Bone marrow (tissue), 2 donors: ENCODE measurements at places on chromosomes 2 and 18.

- DNase-seq, result no peak
These were observed 17.6 kb downstream of the SLC39A10 start for GRCh38 chr2:195674491-195675221.

DNA sequence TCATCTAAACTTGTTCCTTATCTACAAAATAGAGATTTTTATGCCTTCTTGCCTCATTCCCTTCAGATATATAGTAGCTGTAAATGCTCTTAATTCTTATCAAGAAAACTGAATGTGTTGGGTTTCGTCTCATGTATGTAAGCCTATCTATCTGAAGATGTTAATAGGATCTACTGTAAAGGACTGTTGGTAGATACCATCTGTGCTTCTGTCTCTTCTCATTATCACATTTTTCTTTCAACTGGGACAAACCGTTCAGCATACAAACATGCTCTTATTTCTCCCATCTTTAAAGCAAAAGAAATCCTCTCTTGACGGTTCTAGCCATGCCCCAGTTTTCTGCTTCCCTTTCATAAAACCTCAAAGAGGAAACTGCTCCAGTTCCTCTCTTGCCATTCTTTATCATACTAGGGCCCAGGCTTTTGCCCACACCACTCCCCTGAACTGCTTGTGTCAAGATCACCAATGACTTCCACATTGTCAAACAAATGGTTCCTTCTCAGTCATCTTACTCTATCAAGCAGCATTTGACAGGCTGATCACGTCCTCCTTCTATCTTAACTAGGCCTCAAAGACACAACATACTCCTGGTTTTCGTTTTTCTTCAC lies 88.7 kb downstream of the ARHGEF33 start:
- no peak for DNase-seq

DNA sequence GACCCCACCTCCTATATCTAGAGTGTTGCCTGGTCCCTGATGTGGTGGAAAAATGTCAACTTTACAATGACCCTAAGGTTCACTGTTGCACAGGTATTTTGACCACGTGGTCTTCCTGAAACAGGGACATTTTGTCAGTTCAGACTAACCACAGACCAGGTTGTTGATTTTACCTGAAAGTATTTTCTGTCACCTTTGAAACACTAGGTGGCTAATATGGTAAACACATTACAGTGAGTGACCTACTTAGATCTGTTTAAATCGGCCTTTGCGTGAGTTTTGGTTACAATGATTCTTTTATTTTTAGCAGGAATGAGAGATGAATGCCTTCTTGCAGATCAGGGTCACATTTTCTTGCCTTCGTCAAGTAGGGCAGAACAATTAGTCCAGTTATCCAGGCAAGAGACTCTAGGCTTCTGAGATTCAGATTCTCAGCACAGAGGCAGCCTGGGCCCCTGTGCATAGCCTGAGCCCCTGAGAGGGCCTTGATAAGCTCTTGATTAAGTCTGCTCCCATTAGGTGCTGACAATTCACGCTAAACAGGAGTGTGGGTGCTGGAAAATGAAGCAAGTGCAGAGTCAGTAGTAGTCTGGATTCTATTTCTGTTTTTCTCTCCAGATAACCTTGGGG lies 226.2 kb downstream of the KCNS3 start:
- no peak for DNase-seq

- no peak for DNase-seq
These were observed 63.1 kb upstream of the MCFD2 start for GRCh38 chr2:46978723-46979122.

DNA sequence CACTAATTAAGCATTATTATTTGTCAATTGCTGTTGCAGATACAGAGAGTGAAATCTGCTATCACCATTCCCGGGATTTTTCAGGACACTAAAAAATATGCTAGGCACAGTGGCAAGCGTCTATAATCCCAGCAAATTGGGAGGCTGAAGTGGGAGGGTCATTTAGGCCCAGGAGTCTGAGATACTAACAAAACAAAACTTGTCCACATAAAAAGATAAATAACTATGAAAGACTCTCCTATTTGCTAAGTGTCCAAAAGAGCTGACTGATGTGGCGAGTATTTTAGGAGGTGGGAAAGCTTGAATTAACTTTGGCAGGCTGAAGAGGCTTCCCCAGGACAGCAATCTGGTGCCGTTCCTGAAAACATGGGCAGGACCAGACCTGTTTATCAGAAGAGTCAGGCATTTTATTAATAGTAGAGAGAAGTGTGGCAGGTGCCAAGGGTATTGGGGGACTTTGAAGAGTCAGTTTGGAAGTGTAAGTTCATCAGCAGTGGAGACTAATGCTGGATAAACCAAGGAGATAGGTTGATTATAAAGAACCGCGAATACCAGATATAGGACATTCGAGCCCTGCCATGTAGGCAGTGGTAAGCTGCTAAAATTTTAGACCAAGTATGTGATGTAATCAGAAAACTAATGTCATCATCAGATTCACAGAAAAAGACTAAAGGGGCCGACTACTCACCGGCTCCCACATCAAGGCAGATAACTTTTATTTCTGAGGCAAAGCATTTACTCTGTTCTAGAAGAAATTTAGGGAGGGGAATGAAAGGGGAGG lies 201.8 kb downstream of the EPHA4 start:
- DNase-seq, result no peak

DNA sequence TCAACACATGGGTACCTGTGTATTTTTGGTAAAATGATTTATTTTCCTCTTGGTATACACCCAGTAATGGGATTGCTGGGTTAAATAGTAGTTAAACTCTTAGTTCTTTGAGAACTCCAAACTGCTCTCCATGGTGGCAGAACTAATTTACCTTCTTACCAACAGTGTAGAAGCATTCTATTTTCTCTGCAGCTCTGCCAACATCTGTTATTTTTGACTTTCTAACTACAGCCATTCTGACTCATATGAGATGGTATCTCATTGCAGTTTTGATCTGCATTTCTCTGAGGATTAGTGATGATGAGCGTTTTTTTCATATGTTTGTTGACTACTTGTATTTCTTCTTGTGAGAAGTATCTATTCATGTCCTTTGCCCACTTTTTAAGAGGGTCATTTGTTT lies 180.6 kb downstream of the FSIP2 start:
- no peak for DNase-seq

DNA sequence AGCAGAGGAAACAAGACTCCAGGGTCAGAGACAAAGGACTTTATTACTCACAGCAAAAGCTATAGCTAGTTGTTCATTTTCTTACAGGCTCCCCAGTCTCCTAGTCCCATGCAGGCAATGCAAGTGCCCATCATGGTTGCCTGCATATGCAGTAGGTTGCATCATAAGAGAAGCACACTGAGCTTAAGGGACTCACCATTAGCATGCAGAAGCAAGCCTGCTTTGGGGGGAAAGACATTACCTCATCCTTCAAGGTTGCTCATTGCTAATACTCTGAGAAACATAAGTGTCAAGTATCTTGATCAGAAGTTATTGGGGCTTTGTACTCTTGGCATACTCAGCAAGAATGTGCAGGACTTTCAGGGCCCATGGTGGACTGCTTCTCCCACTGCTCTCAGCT lies 114.6 kb upstream of the CCDC68 start:
- DNase-seq, result no peak

GRCh38 chr2:1752751-1753150 lies 8.4 kb upstream of the PXDN start:
- no peak for DNase-seq

DNA sequence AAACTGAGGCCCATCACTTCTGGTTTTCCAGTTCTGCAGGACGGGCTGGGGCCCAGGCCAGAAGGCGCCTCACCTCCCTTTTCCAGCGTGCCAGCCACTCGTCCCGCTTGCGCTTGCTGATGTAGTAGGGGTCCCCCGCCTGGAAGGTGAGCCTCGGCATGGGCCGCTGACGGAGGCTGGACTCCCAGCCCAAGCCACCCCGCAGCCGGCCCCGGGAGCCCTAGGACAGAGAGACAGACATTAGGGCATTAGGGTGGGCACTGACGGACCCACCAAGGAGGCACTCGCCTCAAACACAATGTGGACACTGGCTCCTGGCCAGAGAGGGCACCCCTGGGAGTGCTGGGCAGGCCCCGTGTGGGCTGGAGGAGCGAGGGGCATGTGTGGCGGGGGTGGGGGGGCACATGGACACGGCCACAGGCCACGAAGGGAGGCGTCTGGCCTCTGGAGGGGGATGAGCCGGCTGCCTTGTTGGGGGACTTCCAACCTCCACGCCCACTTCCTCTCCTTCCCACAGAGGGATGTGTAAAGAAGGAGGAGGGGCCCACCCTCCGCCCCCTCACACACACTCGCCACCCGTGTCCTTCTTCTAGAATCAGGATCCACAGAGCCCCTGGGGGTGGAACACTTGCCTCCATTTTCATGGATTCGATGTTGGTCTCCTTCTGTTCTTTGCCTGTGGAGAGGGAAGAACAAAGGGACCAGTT lies 66.7 kb downstream of the DNMT3A start:
- DNase-seq, result peak; percentile 33

DNA sequence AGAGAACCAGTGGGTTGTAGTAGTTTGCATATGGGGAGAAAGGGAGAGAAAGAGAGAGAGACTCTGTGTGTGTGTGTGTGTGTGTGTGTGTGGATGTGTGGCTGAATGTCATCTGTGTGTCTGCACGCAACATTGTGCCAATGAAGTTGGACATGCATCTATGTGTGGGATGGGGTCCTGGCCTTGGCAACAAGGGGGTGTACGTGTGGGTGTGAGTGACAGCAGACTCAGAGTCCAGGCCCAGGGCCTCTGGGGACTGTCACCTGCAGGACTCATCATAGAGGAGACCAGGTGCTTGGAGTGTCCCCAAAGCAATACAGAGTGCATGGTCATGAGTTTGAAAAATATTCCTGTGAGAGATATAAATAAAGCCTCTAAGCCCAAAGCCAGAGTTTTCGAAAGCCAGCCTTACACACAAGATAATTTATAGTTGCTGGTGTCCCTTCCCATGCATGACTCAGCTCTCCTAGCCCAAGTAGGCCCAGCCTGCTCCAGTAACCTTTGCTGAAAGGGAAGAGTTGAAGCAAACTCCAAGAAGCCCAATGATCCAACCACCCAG lies 59.9 kb downstream of the TNP1 start:
- DNase-seq, result no peak

- no peak for DNase-seq
These were observed 8.8 kb upstream of the GPR148 start for GRCh38 chr2:130720036-130720435.

DNA sequence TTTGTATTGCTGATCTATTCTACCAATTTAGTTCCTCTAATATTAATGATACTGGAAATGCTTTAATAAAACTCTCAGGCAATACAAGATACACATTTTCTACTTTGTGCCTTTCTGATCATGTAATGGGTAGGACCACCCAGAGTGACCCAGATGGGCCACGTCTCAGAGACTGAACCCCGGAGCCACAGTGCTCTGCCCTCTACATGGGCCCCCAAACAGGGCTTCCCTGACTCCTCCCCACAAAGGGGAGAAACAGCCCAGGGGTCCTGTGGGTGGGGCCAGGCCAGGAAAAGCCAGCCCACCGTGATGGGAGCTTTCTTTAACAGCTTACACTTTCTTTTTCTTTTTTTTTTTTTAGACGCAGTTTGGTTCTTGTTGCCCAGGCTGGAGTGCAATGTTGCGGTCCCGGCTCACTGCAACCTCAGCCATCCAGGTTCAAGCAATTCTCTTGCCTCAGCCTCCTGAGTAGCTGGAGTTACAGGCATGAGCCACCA lies 18.4 kb downstream of the HDAC4 start:
- DNase-seq, result no peak

- no peak for DNase-seq
These were observed 91.5 kb downstream of the MALT1 start for GRCh38 chr18:58762781-58763171.

- DNase-seq, result no peak
These were observed 352.0 kb upstream of the SLC8A1 start for GRCh38 chr2:40803900-40804299.

- no peak for DNase-seq
These were observed 315.4 kb downstream of the CDH2 start for GRCh38 chr18:27861539-27861938.

DNA sequence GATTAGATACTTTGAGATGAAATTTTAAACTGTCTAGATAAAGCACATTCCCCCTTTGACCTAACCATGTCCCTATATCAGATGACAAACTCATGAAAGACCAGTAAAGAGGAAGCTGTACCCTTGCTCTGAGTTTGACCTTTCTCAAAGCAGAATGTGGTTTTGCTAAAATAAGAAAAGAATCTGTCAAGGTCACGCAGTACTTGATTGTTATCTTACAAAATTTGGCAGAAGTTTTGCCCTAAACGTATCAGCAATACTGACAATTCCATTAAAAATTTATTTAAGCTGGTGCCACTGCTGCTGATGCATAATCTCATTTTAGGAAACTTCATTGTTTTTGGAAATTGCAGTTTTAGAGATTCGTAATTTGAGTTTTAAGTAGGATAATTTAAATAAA lies 31.2 kb upstream of the GALM start:
- peak; percentile 28 for DNase-seq

GRCh38 chr2:44016282-44016681 lies 20.5 kb upstream of the LRPPRC start:
- no peak for DNase-seq

GRCh38 chr2:106537791-106538191 lies 50.6 kb downstream of the CD8B2 start:
- DNase-seq, result no peak

DNA sequence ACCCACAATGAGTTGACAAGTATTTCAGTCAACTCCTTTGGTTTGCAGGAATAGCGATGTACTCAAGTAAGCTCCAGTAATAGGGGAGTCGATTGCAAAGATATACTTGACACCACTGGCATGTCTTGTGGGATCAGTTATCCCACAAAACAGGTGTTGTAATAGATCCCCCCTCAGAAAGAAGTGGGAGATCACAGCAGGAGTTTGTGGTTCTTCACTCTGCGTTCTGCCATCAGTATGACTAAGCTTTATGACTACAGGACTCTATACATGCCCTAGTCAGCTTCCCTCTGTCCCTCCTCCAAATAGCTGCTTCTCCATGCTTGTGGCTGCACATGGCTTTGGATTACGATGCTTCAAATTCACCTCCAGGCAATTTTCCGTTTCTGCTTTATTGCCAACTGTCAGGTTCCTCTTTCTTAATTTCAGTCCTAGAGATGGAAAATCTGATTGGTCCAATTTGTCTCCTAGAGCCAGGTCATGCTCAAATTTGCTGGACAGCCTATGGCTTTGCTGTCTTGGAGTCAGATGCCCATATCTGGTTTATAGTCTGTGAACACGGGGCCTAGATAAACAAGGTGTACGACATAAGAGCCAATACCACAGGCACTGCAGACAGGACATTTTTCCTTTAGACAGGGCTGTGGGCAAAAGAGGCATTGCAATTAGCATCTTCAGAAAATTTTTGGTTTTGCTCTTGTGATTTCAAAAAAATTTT lies 221.7 kb downstream of the PAX3 start:
- no peak for DNase-seq

DNA sequence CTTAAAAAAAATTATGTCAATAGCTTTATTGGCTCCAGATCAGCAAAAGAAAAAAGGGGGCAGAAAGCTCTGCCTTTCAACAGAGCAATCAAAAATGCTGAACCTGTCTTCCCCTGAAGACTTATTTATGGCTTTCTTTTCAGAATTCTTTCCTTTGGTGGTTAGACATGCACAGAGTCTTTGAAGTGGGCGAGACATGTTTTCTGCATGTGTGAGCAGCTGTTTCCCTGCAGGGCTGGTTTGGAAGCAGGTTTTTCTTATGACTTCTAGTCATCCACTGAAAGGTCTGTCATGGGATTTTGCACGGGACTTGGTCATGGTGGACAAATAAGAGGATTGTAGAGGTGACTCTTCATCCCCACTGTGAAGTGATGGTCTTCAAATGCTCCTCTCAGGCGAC lies 160.3 kb downstream of the VAPA start:
- DNase-seq, result no peak
